Stimulated activated CD8-positive, alpha-beta memory T cell treated with anti-CD3 and anti-CD28 coated beads, Interleukin-2, amount 100 ng/mL, for 1 hour (primary cell): ENCODE measurements at places on chromosomes 1 and 21.

DNA sequence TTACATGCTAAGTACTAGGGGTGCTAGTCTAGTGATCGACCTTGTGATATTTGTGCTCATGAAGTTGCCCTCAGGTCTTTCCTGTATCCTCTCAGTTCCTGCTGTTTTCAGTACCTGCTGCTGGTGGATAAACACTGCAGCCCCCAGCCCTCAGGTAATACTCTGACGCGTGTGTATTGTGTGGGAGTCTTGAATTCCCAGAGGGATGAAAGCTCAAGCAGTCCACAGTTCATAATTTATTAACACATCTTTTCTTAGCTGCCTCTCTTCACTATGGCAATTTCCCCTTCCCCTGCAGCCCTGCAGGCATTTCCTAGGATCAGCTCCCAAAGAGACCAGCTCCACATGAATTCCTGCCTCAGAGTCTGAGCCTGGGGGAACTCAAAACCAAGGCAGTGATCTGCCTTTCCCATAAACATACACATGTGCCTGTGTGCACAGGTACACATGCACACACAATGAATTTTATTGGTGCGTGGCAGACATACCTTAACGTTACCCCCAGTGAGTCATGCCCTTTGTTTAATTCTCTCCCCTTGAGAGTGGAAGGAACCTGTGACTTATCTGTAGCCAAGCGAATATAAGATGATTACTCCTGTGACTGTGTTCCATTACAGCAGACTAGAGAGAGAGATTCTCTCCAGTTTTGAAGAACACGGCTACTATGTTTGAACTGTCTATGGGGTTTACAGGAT is 14.1 kb upstream of the HMGCS2 start:
- no peak for DNase-seq

DNA sequence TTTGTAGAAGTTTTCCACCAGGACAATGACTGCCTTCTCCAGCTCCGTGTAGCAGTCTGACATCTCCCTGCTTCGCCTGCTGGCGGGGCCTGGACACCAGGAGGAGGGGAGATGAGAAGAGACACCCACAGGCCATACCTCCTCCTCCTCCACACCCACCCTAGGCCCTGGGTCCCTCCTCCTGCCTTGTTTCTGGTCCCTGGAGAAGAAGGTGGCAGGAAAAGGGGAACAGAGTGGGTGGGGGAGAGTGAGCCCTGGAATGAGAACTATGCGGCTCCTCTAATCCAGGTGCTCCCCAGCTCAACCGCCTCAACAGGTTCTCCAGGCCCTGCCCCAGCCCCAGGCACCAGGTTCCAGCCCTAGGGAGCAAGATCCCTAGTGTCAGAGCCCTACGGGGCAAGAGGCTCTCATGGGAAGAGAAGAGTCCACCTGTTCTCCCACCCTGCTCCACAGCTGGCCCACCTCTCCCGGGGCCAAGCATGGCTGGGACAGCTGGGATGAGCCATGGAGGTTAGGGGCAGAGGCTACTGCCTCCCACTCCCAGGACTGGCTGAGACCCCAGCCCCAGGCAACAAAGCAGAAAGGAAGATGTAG is 4.8 kb downstream of the S100A16 start:
- DNase-seq: no peak

DNA sequence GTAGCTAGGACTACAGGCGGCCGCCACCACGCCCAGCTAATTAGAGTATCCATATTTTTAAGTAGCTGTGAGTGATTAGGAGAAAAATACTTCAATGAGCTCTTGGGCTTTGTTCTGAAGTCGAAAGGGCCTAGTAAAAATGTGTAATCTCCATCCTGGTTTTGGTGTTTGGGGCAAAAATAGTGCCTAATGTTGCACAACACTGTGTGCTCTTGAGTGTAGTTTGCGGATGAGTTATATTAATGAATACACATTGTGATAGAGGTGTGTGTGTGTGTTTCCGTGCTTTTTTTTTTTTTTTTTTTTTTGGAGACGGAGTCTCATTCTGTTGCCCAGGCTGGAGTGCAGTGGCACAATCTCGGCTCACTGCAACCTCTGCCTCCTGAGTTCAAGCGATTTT is 6.3 kb upstream of the ARID1A start:
- DNase-seq: no peak

DNA sequence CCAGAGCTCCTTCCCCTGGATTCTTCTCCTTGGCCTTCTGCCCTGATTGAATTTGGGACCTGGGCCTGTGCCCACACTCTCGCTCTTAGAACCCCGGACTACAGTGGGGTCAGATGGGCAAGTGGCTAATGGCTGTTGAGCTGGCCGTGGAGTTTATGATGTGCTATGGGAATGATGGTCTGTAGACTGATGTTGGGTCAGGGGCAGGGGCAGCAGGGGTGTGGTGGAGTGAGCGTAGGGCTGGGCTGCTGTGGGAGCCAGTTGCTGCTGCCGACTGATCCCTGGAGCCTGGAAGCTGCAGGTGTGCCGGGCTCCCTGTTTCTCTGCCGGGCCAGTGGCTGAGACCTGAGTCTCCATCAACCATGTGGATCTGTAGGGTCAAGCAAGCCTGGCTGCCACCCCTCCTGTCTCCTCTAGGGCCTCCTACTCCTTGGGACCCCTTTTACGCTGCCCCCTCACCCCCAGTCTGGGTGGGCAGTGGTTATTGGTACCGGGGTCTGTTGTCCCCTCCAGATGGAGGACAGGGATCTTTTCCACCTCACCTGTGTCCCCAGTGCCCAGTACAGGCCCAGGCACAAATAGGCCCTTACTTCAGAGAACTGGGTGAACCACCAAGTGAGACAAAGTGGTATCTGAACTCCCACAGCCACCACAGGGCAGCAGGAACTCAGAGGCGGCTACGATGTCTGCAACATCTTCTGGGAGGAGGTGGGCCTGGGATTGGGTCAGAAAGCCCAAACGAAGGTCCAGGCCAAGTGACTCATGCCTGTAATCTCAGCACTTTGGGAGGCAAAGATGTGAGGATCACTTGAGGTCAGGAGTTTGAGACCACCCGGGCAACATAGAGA is 5.1 kb downstream of the PODN start:
- no peak for DNase-seq

DNA sequence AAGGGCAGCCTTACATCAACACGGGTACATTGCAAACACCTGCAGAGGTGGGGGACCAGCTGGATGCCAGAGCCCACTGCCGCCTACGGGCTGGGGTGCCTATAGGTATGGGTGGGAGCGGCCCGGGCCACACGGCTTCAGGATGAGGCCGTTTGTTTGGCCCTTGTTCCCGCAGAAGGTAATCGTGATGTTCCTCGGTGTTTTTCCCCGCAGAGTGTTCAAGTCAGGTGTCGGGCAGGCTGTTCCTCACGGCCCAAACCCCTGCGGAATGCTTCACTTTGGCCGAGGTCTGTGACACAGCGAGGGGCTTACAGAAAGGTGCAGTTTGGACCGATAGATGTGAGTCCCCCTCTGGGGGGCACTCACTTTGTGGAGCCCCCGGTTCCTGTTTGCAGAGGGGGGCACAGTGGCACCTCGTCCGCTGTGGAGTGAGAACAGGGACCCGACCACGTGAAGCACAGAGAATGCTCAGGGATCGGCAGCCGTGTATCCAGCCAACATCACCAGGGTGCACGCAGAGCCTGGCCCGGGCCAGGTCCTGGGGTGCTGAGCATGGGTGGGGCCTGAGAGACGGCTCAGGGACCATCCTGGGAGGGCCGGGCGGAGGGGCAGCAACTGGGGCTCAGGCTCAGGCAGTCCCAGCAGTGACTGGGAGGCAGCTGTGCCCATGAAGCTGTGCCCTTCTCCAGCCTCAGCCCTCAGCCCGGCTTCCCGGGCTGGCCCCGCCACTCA is 453 bp upstream of the TTLL10 start:
- no peak for DNase-seq

- no peak for DNase-seq
Measured at GRCh38 chr1:60540141-60540540, 466.6 kb upstream of the C1orf87 start.
